ENCODE measurements at places on chromosomes 2 and 18. TPM values are rescaled to one million over a fixed set of nuclear protein-coding genes. Genes with fewer than 3 reads are reported as not detected.

DNA sequence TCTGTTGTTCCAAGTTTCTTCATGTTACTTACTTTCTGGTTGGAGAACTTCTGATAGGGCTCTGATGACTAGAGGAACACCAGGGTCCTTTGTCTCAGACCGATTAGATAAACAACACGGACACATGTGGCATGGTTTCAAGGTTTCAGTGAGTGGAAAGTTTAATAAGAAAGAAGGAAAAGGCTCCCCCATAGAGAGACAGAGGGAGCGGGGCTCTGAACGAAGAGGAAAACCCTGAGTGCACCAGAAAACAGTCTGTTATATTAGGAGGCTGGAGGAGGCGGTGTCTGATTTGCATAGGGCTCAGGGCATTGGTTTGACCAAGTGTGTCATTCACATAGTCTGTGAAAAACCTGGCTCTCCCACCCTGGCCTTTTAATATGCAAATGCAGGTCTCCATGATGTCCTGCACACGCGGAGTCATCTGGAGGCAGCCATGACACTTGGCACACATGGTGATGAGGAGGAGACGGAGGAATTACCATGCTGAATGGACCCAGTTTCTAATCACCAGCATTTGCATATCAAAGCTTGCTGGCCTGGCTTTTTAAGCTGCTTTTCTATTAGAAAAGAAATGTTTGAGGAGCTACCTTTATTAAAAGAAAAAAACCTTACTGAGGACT lies 94.2 kb downstream of the PTPN4 start:
- DNase-seq = no peak

- DNase-seq = no peak
Observed at GRCh38 chr18:3448838-3449511, 997 bp upstream of the TGIF1 start.

- DNase-seq = no peak
Observed at GRCh38 chr2:241376808-241377207, 20.7 kb downstream of the FARP2 start.

- no peak for DNase-seq
Observed at GRCh38 chr18:352438-352837, 84.6 kb upstream of the THOC1 start.

DNA sequence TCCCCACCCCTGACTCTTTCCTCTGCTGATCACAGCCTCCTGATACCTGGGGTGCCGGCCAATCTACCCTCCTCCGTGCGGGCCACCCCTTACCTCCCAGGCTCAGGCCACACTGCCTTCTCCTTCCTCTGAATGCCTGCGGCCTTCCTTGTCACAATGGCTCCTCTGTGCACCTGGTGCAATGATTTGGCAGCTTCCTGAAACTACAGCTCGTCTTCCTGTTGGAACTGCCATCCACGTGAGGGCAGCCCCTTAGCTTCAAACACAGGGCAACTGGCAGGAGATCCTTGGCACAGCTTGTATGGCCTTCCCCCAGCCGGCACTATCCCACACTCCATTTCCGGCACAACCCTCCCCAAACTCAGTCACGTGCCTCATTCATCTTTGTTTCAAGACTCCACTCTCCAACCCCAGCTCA lies 69.0 kb downstream of the STPG4 start:
- no peak for DNase-seq

DNA sequence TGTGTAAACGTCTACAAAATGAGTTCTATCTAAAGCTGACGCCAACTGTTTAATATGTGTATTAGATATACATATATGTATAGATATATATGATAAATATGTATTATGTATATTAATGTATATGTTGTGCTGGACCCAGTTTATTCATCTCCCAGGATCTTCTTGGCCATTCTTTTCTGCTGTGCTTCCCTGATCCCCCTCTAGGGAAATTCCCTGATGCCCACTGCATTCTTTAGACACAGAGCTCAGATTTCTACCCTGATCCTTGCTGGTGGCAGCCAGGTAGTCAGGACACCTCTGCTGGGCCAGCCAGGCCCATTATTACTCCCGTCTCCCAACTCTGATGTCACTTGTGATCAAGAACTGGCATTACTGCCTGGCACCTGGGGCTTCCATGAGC lies 292.0 kb downstream of the PTPRM start:
- no peak for DNase-seq

- no peak for DNase-seq
Observed at GRCh38 chr2:223494496-223494895, 107.7 kb downstream of the SCG2 start.

GRCh38 chr2:16763493-16763899 lies 97.9 kb upstream of the CYRIA start:
- no peak for DNase-seq

- DNase-seq = peak; percentile 68
Observed at GRCh38 chr2:200302940-200303727, 3.4 kb upstream of the SPATS2L start.

DNA sequence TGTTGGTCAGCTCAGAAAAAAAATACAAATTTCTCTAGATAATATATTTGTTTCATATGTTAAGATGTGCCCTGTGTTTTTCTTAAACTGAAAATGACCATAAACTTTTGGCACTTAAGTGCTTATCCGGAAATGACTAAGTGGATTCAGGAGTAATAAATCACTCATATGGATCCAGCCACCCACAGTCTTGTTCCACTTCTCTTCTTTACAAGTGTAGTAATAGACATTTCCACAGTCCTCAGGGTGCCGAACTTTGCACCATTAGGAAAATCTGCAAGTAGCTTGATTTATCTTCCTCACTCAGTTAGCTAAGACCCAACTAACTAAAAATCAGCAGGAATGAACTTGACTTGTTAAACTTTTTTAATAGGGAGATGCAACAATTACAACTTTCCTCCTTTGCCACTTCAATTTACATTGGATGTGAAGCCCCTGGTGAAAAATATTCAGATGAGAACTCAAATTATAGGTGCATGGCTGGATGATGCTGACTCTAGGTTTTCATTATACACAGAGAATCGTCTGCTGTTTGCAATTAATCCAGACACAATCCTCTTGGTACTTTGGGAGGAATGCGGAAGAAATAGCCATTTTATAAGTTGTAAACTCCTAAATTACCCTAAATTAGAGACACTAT lies 322.5 kb downstream of the ARHGAP15 start:
- peak; percentile 64 for DNase-seq

GRCh38 chr2:189834059-189834458 lies 49.8 kb downstream of the PMS1 start:
- no peak for DNase-seq

DNA sequence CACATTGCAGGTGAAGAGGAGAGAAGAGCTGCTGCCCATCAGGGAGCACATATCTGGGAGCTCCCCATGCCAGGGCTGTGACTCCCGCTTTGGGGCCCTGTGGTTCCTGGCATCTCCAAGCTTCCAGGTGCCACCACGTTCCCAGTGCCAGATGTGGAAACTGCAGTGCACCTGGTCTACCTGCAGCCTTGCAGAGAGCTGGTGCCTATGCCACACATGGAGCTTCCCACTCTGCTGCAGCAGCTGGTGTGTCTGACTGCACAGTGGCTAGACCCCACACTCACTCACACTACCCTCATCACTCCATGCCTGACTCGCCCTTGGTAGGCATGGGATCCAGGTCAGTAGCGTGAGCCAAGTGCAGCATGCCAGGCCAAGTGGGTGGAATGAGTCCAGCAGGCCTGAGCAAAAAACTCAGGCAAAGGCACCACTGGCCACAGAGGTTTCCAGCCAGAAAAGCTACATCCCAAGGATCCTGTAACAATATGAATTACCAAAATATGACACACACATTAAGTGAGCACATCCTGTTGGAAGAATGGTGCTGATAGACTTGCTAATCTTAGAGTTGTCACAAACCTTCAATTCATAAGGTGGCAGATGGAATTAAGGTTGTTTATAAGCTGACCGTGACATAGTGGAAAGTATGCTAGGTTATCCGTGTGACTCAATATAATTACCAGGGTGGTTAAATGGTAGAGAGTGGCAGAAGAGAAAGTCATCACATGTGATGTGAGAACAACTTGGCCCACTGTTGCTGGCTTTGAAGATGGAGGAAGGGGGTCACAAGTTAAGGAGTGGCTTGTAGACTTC lies 150.9 kb downstream of the EHBP1 start:
- peak; percentile 2 for DNase-seq

GRCh38 chr2:232132181-232132580 lies 170.7 kb downstream of the DIS3L2 start:
- no peak for DNase-seq

DNA sequence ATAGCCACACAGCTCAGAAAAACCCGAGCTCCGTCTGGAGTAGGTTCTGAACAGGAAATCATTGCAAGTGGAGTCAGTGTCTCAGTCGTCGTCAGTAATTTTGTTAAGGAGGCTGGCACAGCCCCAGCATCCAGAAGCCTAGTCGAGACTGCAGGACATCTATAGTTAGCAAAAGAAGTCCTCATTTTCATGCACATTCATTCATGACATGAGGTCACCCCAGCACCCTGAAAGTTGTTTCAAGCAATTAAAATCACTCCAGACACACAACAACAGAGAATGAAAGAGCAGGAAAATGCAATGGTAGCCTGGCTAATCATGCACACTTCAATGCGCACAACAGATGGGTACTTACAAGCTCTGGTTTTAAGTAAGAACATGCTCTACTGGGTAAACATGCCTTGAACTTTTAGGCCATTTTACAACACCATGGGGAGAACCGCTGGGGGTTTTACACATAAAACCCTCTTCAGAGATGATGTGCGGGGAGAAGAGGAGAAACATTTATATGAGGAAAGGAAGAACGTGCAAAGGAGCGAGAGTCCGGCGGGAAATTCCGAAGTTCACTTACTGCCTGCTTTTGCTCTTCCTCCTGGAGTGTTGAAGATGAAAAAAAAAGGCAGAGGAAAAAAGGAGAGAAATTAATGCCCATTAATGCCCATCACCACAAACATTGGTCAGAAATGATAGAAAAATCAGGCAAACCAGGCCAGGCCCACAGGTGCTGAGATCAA lies 77.4 kb upstream of the DNMT3A start:
- DNase-seq = no peak

DNA sequence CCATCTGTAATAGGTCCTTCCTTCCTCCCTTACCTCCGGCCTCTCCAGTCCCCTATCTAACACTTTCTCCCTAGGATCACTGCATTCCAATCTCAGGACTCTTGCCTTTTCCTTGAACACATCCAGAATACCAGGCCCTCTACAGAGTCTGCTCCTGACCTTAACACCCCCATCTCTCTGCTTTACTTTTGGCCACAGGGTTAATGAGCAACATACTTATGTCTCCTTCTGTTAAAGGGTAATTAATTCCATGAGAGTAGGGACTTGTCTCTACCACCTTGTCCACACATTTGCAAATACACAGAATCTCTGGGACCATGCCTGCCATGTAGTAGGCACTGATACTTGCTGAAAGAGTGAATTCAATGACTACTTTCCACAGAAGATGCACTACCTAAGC lies 94.9 kb downstream of the COBLL1 start:
- no peak for DNase-seq

DNA sequence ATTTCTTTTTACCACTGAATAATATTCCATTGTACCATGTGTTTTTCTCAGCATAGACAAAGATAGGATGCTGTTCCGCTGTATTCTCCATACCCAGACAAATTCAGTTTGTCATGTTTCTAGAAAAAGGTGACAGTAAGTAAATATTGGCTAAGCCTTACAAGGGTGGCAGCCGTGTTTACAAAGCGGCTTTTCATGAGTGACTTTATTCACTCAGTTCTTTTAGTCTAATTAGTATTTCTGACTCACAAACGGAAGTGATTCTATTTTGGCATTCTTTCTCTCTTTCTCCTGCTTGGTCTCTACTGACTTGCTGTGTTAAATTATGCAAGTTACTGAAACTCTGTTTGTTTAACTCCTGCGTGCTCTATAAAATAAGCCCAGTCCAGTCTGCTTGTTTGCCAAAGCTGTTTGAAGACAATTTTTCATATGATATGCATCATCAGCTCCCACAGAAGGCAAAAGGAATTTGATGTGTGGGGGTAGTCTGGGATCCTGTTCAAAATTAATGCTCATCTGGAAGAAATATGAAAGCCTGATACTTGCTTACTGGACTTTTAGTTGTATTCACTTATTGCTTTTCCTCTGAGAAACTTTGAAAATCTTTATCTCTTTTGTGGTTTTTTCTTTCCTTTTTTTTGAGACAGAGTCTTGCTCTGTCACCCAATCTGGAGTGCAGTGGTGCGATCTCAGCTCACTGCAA lies 2.3 kb upstream of the PLEKHH2 start:
- DNase-seq = peak; percentile 17

The CCDC68 gene
- total RNA-seq = 1.1 TPM

The YIPF4 gene
- 27.6 TPM for total RNA-seq

The ATOH8 gene
- total RNA-seq = 129 TPM

The KIF3C gene
- total RNA-seq = 9.0 TPM

The GYPC gene
- 38.4 TPM for total RNA-seq

The LRP1B gene
- total RNA-seq = 0.11 TPM

The PPP1R1C gene
- 2.0 TPM for total RNA-seq

The SGPP2 gene
- not detected for total RNA-seq

The ADD2 gene
- total RNA-seq = not detected

The IL1F10 gene
- not detected for total RNA-seq

The RAX gene
- not detected for total RNA-seq

The SERPINB4 gene
- total RNA-seq = not detected

The EPHA4 gene
- 17.4 TPM for total RNA-seq

All from LHCN-M2 (cell line).